ENCODE measurements at places on chromosomes 1 and 21.

- no peak for DNase-seq
Measured at GRCh38 chr1:31671561-31672201, 27.0 kb upstream of the PEF1 start.

DNA sequence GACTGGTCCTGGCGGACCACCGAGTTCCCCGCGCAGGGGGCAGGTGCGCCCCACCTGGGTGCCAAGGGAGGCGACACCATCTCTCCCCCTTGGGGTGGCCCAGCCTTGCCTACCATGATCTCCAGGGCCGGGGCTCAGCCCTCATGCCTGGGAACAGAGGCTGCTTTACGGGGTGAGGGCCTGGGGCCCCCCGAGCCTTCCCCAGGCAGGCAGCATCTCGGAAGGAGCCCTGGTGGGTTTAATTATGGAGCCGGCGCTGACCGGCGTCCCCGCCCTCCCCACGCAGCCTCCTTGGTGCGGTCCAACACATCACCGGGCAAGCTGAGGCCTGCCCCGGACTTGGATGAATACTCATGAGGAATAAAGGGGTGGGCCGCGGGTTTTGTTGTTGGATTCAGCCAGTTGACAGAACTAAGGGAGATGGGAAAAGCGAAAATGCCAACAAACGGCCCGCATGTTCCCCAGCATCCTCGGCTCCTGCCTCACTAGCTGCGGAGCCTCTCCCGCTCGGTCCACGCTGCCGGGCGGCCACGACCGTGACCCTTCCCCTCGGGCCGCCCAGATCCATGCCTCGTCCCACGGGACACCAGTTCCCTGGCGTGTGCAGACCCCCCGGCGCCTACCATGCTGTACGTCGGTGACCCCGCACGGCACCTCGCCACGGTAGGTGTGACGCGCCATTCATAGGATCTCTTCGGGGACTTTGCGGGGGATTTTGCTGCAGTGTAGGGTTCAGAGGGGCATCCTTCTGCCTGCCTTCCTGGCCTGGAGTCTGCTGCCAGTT lies 38.2 kb downstream of the TP73 start:
- no peak for DNase-seq

GRCh38 chr1:227994632-227995300 lies 12.0 kb upstream of the WNT3A start:
- no peak for DNase-seq

DNA sequence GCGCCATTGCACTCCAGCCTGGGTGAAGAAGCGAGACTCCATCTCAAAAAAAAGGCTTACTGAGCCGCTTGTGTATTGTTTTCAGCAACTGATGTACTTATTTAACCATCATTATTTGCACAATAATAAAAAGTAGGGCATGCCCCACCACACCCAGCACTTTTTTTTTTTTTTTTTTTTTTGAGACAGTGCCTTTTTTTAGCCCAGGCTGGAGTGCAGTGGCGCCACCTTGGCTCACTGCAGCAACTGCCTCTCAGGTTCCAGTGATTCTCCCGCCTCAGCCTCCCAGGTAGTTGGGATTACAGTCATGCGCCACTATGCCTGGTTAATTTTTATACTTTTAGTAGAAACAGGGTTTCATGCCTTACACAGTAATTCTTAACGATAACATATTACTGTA lies 12.2 kb upstream of the TRNAU1AP start:
- no peak for DNase-seq

DNA sequence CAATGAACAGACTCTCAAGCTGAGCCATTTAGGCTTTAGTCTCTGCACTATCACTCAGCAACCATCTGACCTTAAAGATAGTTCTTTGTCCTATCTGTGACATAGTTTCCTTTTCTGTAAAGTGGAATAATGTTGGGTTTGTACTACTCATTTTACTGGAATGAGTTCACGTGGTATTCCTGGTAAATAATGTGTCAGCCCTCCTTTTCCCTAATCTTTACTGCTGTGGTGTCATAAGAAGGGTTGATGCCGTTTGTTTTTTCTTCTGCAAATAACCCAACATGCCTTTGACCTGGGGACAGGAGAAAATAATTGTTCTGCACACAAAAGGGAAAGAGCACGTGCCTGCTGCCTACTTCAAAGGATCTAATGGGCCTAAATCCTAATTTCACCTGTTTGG lies 297.8 kb downstream of the BRINP3 start:
- no peak for DNase-seq

GRCh38 chr1:181013144-181013543 lies 9.5 kb downstream of the STX6 start:
- no peak for DNase-seq

DNA sequence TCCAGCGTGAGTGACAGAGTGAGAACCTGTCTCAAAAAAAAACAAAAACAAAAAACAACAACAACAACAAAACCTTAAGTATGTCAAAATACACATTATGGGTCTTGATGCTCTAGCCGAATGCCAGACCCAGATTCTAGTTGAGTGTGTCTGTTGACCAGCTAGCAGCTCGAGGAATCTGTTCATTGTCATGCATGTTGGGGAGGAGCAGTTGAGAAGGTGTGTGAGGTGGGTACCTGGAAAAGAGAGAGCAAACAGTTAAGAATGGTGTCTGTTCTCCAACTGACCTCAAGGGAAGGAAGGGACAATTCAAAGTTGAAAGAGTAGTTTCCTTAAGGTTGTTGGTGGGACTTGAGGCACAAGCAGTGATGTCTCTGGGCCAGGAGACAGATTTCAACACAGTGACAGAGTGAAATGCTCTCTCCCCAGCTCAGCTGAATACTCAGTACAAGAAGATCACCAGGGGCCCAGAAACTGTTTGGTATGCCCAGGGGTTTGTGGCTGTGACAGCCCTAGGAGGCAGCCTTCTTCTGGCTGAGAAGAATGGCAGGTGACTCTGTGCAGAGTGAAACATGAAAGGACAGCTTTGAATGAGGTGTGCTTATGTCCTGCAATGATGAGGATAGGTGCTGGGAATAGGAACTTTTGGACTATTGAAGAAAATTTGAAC lies 14.4 kb upstream of the POU2F1 start:
- no peak for DNase-seq

GRCh38 chr1:211334986-211335385 lies 8.4 kb downstream of the TRAF5 start:
- DNase-seq: no peak

DNA sequence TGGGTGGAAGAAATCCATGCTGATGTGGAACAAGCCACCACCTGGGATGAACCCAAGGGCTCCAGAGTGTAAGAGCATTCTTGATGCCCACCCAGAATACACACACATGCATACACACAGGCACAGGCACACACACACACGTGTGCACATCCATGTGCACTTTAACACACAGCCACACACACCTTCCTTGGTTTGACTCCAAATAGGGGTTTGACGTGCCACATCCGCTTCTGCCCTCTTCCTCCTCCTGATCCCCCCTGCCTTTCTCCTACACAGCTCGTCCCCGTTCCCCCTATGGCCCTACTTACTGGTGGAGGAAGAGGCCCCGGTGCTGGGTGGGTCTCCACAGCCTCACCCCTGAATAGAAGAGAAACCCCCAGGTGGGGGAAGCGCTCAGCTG lies 16.0 kb downstream of the SPATA21 start:
- no peak for DNase-seq

GRCh38 chr1:21294266-21294989 lies 4.2 kb upstream of the ECE1 start:
- peak; percentile 66 for DNase-seq

DNA sequence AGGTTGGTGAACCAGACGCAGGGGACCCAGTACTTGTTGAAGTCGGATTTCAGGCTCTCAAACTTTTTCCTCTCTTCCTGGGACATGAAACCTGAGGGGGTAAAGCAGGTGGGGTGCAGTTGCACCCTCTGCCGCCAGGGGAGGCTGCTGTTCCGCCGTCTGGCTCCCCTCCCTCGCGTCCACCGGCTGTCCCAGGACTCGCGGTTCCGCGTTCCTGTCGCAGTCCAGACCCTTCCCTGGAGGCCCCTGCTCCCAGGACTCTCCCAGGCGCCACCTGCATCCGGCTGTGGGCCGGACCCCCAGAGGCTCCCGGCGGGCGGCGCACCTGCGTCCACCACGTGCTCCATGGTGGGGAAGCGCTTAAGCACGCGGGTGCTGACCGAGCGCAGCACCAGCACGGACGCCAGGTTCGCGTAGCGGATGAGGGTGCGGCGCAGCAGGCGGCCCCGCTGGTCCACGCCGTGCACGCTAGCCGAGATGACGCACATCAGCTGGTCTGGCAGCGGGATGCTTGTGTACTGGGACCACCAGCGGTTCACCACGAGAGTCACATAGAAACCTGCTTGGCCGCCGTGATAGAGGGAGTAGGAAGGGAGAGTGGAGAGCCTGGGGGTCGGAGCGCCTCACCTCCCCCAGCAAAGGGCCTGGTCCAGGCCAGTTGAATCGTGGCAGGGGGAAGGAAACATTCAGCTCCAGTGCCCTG lies 1.7 kb downstream of the BEST4 start:
- DNase-seq: peak; percentile 66

- DNase-seq: peak; percentile 15
Measured at GRCh38 chr1:200628223-200628881, 7.8 kb upstream of the KIF14 start.

DNA sequence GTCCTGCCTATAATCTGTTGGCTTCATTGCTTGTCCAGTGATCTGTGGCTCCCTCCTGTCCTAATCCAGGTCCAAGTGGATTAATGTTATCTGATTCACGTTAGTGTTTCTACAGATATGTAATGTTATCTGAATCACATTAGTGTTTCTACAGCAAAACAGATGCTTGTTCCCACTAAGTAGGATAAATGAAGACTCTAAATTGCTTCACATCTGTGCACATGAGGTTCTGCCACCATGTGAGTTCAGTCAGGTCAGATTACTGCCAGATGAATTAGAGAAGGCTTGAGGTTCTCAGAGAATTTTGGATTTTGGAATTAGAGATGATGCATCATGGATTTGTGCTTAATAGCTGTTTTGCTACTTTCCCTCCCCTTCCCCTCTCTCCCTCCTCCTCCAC lies 13.2 kb downstream of the DISC1 start:
- DNase-seq: no peak

DNA sequence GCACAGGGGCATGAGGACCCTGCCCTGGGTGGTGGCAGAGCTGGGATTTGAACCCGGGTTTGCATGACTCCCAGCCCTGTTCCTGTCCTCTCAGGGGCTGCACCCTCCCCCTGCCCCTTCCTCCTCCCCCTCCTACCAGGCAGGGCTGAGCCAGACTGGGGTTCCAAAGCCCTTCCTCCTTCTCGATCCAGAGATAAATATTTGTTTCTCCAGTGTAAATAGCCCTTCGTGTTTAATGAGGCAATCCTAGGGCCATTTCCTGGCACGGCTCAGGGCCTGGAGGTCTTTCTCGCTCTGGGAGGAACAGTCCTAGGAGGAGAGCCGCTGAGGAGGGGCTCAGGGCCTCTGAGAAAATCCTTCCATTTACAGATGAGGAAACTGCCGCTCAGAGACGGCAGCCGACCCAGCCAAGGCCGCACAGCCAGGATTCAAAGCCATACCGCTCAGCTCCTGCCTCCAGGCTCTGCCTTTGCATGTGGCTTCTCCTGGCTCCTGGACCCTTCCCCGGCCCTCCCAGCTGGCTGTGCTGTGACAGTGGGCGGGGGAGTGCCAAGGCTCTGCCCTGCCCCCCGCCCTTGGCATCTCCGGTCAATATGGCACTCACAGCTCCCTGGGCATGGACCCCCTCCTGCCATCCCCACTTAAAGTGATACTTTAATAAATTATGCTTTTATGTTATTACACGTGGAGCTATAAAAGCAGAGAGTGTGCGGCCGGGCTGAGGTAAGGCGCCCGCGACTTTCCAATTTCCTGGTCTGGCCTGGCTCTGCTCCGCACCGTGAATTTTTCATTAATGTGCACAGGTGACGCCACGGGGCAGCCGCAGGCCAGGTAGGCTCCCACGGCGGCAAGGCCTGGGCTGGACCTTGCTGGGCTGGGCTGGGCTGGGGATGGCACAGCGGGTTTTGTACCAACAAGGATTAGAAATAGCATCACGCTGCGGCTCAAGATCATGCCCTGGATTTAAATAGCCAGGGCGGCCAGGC lies 114.7 kb upstream of the WNT4 start:
- DNase-seq: no peak

- peak; percentile 16 for DNase-seq
Measured at GRCh38 chr1:235954306-235955283, 87.9 kb upstream of the LYST start.

DNA sequence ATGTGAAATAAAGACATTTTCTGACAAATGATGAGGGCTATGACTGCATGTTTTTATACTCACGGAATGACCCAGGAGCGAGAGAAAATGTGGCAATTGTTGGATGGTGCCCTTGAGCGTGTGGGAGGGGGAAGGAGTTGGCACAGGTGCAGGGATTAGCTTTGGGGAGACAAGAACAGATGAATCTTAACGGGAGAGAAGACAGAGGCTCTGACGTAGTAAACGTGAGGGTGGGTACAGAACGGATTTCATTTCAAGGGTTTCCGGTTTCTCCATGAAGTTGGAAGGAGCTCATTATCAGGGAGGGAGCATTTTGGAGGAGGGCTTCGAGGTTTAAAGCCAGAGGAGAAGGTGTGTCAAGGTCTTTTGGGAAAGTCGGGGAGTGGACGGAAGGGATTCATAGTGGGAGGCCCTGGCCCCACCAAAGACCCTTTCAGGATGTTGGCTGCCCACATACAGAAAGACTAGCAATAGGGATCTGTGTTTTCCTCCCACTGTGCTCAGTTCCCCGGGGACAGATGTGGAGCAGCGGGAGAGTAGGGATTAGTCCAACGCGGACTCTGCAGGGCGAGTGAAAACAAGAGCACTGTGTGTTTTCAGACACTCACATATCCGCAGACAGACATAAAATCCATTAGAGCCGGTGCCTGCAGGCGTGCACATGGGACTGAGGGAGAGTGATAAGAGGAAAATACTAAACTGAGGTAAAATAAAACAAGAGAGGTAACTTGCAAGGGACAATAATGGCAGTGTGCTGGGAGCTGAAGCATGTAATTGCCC lies 584.1 kb downstream of the AJAP1 start:
- DNase-seq: no peak

- no peak for DNase-seq
Measured at GRCh38 chr1:50705699-50706098, 254.4 kb downstream of the FAF1 start.

GRCh38 chr1:68180441-68181164 lies 51.7 kb downstream of the WLS start:
- DNase-seq: no peak

GRCh38 chr1:85867189-85867588 lies 159.0 kb upstream of the ZNHIT6 start:
- no peak for DNase-seq

DNA sequence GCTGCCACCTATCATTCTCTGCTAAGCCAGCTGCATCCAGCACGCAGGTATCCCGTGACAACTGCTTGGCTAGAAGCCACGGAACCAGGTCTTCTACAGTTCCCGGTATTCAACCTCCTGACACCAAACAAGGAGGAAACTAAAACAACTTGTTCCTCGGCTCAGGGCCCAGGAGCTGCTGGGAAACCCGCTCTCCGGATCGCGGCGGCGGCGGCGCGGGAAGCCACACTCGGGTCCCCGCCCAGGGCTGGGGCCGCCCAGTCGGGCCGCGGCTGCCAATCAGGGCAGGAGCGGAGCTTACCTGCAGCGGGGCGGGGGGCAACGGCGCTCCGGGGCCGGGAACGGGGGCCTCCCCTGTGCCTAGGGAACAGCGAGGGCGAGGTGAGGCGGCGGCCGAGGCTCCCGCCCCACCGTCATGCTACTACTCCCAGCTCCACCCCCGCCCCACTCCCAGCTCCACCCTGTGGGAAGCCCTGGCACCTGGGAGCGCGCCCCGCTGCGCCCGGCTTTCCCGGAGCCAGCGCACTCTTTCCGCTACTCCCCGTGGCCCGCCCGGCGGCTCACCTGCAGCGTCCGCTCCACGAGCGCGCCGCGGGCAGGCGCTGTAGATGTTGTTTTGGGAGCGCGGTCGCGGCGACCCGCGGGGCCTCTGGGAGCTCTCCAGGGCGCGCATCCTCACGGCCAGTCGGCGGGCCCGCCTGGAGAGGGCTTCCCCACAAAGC lies 12.1 kb downstream of the IL24 start:
- no peak for DNase-seq

Data from stimulated activated CD8-positive, alpha-beta memory T cell treated with anti-CD3 and anti-CD28 coated beads, Interleukin-12 subunit alpha, Interleukin-12 subunit beta, amount 100 ng/mL, for 4 hours (primary cell).